ENCODE measurements at places on chromosomes 7 and 10.

DNA sequence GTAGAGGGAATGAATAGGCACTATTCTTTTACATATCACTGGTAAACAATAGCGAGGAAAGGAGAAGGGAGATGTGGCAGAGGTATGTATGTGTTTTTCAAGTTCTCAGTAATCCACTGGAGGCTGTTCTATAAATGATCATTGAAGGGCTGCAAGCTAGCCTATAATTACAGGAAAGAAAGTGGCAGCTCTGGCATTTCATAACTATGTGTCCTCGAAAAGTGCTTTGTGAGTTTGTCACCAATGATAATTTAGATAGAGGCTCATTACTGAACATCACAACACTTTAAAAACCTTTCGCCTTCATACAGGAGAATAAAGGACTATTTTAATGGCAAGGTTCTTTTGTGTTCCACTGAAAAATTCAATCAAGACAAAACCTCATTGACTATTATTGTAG is 235.1 kb downstream of the FOXP2 start:
- DNase-seq = no peak

- DNase-seq = no peak
These were observed 252.8 kb downstream of the TRIL start for GRCh38 chr7:28705350-28705749.

- DNase-seq = no peak
These were observed 441.3 kb downstream of the PLXNA4 start for GRCh38 chr7:132134814-132135445.

DNA sequence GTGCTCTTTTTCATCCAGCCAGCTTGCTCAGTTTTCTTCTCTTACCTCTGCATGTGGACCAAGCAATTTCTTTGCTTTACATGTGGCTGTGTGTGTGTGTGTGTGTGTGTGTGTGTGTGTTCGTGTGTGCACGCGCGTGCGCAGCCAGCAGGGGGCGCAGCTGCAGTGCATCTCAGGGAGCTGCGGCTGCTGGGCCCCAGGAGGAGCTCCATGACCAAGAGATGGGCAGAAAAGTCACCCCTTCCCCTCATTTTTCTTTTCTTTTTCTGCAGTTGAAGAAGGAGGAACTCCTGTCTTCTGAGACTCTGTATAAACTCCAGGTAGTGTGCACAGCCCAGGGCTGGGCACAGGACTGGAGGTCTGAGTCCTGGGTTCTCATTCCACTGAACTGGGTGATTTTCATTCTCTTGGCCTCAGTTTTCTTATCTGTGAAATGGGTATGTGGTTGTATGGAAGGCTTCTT is 41.8 kb downstream of the BLNK start:
- peak; percentile 23 for DNase-seq

DNA sequence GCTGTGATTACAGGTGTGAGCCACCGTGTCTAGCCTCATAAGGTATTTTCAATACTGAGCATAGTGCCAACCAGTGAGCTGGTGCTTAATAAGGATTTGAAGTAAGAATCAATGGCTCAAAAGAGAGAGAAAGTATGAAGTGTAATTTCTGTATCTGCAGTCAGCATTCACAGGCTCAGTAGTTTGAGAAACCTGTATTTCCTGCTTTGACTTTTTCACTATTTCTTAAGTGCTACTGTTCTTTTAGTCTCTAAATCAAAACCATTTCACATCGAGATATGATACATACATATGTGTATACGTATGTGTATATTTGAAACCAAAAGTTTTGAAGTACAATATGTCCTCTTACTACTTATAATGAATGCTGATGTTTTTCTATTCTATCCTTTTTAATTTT is 189.9 kb downstream of the PPP1R9A start:
- DNase-seq = no peak

DNA sequence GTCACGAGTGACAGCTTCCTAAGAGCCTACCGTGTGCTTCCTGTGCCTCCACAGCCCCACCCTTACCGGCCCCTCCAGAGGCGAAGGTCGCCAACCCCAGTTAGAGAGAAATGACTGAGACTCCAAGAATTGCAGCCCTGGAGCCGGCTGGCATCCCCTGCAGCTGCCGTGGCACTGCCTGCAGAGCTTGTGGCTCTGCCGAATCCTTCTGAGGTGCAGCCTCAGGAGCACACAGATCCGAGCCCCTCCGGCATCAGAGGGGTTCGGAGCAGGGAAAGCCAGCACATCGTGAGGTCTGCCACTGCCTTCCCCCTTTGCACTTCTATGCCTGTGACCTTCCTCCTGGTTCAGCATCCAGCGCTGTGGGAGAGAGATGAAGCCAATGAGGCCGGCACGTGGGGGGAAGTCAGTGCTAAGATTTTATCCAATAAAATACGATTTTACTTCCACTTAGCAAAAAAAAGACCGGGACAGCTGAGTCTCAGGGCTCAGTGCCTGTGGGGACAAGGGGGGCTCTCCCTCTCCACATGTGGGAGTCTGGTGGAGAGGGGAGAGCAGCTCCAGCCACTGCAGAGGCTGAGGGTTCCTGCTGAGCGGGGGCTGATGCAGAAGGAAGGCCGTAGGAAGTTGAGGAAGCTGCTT is 80.1 kb downstream of the TCERG1L start:
- no peak for DNase-seq

DNA sequence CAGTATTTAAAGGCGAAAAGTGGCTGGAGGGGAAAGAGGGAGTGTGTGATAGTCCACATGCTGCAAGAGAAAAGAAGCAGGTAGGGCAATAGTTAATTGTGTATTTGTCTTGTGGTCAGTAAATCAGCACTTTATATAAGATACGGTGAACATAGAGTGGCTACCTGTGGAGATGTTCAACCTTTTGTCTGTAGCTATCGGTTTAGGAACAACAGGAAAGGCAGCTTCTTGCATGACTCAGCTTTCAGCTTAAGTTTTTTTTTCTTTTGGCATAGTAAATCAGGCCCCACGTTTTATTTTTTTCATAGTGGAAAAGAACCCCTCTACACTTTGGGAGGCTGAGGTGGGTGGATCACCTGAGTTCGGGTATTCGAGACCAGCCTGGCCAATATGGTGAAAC is 14.2 kb upstream of the MTPN start:
- no peak for DNase-seq

DNA sequence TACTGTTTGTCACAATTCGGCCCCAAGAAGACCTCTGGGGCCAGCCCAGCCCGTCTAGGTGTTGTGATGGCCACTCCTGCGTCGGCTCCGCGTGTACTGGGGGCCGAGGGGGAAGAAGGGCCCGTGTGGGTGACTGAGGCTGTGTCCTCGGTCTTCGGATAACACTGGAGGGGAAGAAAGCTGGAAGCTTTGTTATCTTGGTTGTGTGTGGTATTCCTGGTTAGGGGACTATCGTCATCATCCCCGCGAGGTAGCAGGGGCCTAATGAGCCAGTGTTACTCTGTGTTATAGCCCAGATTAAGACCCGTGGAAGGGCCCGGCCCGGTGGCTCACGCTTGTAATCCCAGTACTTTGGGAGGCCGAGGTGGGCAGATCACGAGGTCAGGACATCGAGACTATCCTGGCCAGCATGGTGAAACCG is 854 bp downstream of the MTG1 start:
- no peak for DNase-seq

DNA sequence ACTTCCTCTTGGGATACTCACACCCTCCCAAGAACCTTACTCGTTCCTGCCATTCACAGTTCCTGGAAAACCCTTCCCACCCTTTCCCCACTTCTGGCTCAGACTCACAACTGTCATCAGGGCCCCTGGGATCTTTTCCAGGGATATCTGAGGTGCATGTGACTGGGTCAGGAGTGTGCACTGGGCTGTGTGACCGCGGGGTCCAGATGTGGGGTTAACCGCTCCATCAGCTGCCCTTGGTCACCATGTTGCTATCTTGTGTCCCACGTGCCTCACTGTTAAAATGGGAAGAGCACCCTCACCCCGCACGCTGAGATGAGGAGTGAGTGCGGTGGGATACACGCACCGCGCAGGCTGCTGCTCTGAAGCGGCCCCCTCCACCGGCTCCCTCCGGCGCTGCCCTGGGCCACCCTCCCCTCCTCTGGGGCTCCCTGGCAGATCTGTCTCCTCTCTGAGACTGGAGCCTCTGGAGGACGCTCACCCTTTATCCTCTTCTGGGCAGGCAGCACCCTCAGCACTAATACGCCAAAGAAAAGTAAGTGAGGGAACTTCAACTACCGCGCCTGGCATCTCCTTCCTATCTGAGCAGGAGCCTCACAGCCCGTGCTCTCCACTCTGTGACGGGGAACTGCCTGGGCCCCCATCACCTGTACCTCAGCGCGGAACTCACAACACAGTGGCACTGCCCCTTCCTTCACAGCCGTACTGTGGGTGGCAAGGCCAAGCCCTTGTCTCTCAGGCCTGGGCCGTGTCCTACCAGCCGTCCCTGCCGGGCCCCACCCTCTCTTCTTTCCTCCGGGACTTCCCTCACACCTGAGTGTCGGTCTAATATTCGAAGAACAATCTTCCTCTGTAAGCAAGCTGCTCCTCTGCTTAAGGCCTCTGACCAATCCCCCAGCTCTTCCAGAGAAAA is 15.6 kb downstream of the COBL start:
- DNase-seq = no peak

DNA sequence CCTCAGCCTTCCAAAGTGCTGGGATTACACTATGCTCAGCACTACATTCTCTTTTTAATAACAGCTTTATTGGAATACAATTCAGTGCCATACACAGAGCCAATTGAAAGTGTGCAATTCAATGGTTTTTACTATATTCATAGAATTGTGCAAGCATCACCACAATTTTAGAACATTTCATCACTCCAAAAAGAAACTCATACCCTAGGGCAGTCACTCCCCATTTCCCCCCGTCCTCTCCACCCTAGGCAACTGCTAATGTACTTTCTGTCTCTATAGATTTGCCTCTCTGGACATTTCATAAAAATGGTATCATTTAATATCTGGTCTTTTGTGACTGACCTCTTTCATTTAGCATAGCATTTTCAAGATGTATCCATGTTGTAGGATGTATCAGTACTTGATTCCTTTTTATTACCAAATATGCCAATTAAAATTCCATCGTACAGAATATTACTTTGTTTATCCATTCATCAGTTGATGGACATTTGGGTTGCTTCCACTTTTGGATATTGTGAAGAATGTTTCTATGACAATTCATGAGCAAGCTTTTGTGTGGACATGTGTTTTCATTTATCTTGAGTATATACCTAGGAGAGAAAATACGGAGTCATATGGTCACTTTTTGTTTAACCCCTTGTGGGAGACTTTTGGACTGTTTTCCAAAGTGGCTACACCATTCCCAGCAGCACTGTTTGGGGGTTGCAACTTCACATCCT is 6.3 kb upstream of the XPNPEP1 start:
- no peak for DNase-seq

GRCh38 chr7:70808876-70809275 is 323.1 kb upstream of the GALNT17 start:
- no peak for DNase-seq

DNA sequence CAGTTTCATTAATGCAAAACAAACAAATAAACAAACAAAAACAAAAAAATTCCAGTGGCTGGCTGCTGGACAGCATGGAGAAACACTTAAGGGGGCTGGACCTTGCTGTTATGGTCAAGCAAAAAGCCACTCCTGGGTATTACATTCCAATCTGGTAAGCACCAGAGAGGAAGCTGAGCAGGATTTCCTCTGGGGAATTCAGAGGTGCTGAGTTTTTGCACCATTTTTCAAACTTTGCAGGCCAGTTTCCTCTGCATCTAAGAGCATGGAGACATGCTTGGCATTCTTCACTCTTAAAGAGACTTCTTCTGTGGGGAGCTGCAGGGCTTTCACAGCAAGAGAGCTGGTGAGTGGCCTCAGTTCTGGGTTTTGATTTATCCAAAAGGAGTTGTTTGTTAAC is 84.5 kb downstream of the FZD1 start:
- no peak for DNase-seq

DNA sequence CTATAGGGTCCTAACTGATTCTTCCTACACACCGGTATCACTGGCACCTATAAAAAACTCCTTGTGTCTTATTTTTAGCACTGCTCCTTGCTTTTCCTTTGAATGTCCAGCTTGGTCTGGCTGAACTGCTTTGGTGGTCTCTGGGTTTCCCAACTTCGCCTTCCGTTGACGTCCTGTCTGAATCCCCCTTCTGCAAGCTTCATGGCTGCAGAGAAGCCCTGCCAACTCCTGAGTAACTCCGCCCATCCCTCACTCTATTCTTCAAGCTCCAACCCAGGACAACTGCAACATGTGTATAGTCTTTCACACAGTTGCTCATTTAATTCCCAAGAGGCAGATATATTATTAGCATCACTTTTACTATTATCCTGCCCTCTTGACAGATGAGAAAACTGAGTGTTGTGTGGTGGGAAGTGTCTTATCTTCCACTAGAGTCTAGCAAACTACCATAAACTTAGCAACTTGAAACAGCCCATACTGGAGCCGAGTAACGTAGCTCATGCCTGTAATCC is 40.9 kb downstream of the MTURN start:
- DNase-seq = no peak

DNA sequence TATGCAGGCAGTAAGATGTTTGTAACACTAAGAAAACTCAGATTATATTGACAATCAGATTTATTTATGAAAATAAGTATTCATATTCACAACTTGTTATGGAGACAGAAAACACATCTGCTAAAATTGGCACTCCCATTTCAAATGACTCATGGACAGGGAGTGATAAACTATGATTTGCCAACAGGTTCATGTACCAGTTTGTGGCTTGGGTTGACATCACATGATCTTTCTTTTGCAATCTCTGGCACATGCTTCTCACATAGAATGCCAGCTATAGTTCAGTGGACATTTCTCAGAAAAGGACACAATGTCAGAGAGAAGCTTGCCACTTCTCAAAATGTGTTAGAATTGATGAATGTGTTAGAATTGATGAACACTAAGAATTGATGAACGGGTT is 663.2 kb upstream of the ANKRD30A start:
- DNase-seq = no peak

DNA sequence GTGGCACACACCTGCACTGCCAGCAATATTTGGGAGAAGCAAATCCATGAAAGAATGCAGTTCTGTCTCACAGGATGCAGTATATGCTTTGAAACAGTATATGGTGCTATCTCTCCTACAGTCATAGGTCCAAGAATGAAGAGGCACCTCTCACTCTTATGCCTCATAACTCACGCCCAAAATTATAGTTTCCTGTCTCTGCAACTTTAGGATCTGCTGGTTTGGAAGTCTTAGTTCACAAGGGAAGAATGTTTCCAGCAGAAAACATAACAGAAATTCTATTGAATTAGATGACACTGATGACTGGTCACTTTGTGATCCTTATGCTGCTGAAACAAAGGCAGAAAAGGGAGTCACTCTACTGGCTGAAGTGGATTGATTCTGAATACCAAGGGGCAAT is 5.7 kb downstream of the C10orf67 start:
- DNase-seq = no peak

DNA sequence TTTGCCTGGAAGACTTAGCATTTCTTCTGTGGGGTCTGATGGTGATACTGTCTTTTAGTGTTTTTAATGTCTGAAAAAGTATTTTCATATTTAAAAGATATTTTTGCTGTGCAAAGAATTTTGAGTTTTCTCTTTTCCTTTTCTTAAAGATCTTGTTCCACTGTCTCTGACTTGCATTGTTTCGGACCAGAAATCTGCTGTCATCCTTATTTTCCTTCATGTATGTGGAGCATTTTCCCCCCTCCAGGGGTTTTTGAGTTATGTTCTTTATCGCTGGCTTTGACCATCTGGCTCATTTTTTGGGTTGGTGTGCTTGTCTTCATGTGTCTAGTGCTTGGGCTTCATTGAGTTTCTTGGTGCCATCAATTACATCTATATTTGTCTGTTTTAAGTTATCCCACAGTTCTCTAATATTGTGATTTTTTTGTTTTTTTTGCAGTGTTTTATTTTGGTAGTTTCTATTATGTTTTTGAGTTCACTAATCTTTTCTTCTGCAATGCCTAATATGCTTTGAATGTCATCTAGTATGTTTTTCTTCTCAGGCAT is 119.9 kb downstream of the MGMT start:
- DNase-seq = no peak
